ENCODE measurements at places on chromosomes 1 and 21. TPM values are rescaled to one million over a fixed set of nuclear protein-coding genes. Genes with fewer than 3 reads are reported as not detected.

NEK2 gene
- 2.0 TPM for total RNA-seq

MXRA8 gene
- total RNA-seq: 8.5 TPM

WNT3A gene
- not detected for total RNA-seq

G0S2 gene
- total RNA-seq: 4.4 TPM

GNG4 gene
- 4.4 TPM for total RNA-seq

TMEM61 gene
- total RNA-seq: 12.2 TPM

RNU11 gene
- not detected for total RNA-seq

MR1 gene
- total RNA-seq: 7.5 TPM

CAPN2 gene
- 301 TPM for total RNA-seq

OR10Z1 gene
- total RNA-seq: not detected

RCOR3 gene
- total RNA-seq: 45.6 TPM

SLAMF7 gene
- total RNA-seq: 12.9 TPM

FCAMR gene
- total RNA-seq: 1.0 TPM

LRRC40 gene
- total RNA-seq: 9.7 TPM

BATF3 gene
- 0.92 TPM for total RNA-seq

RGS8 gene
- total RNA-seq: not detected

CSMD2 gene
- 0.15 TPM for total RNA-seq

ADCY10 gene
- total RNA-seq: 0.42 TPM

ETV3L gene
- total RNA-seq: not detected

PGBD5 gene
- 2.0 TPM for total RNA-seq

MARK1 gene
- 1.0 TPM for total RNA-seq

LORICRIN gene
- total RNA-seq: not detected

UMODL1 gene
- 0.28 TPM for total RNA-seq

PALMD gene
- 1.5 TPM for total RNA-seq

USF1 gene
- total RNA-seq: 67.4 TPM

NBPF4 gene
- total RNA-seq: 0.53 TPM
